ENCODE measurements at places on chromosomes 12 and 14. TPM values are rescaled to one million over a fixed set of nuclear protein-coding genes. Genes with fewer than 3 reads are reported as not detected.

IFT81 gene
- total RNA-seq = 6.9 TPM

- H3K27ac ChIP-seq = no peak overlapping the region
- no peaks in the 10 kb centered on the region for H3K27me3 ChIP-seq
- no peak overlapping the region for H3K4me3 ChIP-seq
- H3K4me1 ChIP-seq = no peaks in the 10 kb centered on the region
- H3K36me3 ChIP-seq = no peaks in the 10 kb centered on the region
Observed at GRCh38 chr14:105146976-105147635, 21.5 kb downstream of the JAG2 start.

GRCh38 chr12:53052419-53053217, 2.8 kb downstream of the TNS2 start:
- DNase-seq = peak; percentile 92
- no peaks in the 10 kb centered on the region for H3K27me3 ChIP-seq
- H3K4me3 ChIP-seq = peak overlapping the region; percentile 76
- peaks cover 23% of the 10 kb centered on the region for H3K4me1 ChIP-seq

DNA sequence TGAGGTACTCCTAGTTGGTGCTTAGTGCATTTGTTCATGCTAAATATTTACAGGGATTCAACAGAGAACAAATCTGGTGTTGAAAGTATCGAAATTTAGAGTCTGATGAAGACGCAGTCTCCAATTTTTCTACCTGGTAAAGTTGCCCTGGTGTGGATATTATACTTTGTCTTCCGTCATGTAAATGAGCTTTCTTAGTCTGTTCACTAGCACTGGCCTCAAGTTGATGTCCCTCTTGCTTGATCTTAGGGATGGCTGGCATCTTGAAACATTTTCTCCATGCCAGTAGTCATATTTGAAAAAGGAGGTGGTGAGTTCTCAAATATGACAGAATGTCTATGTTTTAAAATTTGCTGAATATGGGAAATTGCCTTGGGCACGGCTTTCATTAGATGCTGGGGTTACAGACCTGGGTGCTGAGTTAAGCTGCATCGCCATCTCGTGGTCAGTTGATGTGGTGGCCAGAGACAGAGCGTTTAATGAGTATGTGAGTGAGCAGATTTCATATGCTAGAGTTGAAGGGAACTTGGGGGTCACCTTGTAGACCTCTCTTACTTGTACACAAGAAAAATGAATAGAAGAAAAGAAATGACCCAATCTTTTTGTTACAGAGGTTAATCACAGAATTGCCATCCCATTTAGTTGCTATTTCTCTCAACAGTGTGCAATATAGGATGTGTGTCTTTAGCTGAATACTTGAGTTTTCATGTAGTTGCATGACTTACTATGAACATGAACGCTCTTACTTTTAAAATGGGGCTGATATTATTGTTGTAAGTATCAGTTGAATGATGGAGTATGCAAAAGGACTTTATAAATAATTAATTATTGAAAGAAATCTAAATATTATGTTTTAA, 172.8 kb upstream of the DCN start:
- H3K4me3 ChIP-seq = no peak overlapping the region
- H3K4me1 ChIP-seq = no peaks in the 10 kb centered on the region
- H3K36me3 ChIP-seq = no peaks in the 10 kb centered on the region
- DNase-seq = peak; percentile 80

- DNase-seq = no peak
- no peaks in the 10 kb centered on the region for H3K36me3 ChIP-seq
- H3K4me1 ChIP-seq = no peaks in the 10 kb centered on the region
- H3K27ac ChIP-seq = no peak overlapping the region
- no peak overlapping the region for H3K4me3 ChIP-seq
Observed at GRCh38 chr14:90612801-90613200, 203.4 kb downstream of the TTC7B start.

All from uterus (tissue), 4 donors.